Gastroesophageal sphincter (tissue), 4 donors: ENCODE measurements at places on chromosomes 1 and 21.

GRCh38 chr1:113947388-113948107 lies 18.4 kb downstream of the HIPK1 start:
- ATAC-seq: no peak

GRCh38 chr1:46444466-46444865 lies 45.2 kb upstream of the DMBX1 start:
- ATAC-seq: no peak

GRCh38 chr21:39153842-39154241 lies 29.4 kb downstream of the PSMG1 start:
- ATAC-seq: no peak

DNA sequence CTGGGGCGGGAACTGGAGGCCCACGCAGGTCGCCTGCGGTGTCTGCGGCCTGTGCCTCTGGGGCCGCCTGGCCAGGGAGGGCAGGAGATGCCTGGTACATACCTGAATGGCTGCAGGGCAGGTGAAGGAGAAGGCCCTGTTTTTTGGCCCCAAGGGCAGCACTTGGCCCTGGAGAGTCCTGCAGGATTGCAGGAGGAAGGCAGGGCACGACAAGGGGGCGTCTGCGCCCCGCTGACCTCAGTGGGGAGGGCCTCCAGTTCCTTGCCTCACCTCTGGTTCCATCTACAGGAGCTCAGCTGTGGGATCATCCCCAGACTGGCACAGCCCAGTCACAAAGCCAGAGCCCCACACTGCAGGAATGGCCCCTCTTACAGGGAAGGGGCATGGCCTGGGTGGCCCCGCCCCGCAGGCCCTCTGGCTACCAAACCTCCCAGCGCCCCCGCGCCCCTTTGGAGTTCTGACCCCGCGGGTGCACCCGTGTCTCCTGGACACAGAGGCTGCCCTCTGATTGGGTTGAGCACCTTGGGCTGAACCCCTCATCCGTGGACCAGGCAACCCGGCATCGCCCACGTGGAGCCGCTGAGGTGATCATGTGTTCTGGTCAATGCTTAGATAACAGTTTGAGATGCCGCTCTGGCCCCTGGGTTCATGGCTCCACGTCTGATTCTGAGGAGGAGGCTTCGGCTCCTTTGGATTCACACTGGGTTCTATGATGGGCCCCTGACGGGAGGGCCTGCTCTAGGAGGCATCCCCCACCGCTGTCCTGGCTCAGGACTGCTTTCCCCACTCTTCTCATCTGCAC lies 1.3 kb upstream of the PEX10 start:
- ATAC-seq: no peak

DNA sequence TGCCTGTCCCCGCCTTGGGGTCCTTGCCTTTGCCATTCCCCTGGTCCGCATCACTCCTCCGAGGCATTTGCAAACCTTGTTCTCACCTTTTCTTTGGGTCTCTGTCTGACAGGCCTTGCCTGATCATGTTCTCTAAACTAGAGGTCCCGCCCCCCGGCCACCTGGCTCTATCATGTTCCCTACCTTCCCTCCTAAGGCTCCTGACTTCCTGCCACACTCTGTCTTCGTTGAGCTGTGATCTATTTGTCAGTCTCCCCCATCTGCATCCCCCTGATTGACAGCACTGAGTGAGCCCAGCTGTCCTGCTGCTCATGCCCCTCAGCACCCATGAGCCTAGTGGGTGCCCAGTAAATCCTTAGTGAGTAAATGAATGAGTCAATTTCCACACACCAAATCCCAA lies 22.8 kb downstream of the ERG start:
- ATAC-seq: no peak

DNA sequence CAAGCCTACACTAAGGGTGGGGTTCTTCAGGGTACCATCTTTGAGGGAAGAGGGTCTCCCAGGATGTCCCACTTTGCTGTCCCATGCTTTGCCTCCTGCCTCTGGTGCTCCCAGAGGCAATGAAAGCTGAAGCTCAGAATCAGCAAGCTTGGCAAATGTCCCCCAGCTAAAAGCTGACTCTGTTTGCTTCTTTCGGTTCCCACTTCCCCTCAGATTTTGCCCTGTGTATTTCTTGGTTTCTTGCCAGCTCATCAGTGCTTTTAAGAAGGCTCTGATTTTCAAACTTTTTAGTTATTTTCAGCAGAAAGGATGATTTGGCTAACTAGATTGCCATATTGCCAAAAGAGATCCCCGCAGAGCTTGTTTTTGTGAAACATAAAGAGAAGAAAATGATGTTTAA lies 33.1 kb upstream of the COG2 start:
- no peak for ATAC-seq

DNA sequence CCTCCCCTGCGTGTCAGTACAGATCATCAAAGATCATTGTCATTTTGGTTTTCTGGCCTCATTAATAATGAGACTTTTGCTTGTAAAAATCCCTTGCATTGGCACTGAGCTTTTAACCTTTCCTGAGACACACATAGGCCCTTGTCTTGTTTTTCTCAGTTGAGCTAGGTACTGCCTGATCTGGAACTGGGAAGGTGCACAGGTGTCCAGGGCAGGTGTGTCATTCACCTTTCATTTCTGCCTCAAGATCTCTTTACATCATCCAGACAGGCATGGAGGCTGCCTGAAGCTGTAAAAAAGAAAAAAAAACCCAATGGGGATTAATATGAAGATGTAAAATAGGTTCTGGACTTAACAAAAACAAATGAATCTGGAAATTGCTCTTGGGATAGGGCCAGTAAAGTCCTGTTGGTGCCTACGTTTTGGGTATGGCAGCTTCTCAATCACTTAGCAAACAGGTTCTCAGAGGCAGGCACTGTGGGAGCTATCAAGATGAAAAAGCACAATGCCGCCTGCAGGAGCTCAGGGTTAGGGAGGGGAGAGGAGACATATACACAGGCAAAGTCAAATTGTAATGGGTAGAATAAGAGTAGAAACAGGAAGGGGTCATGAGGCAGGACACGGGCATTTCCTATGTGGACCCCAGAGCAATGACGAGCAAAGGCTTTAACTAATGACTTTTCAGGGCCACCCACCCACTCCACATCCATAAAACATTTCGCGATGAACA lies 1.0 kb upstream of the KCNC4 start:
- no peak for ATAC-seq

DNA sequence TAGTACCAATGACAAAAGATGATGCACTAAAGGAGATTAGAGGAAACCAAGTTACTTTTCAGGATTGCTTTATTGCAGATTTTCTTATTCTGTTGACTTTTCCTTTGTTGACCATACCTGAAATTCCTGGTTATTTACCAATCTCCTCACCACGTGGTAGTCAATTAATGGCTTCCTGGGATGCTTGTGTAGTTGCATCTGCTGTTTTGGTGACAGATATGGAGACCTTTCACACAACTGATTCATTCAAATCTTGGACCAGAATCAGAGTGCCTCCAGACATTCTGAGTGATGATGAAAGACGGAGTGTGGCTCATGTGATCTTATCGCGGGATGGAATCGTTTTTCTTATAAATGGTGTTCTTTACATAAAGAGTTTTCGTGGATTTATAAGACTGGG lies 91.3 kb downstream of the CATSPERE start:
- no peak for ATAC-seq

GRCh38 chr1:59195151-59195550 lies 101.7 kb upstream of the FGGY start:
- ATAC-seq: no peak

DNA sequence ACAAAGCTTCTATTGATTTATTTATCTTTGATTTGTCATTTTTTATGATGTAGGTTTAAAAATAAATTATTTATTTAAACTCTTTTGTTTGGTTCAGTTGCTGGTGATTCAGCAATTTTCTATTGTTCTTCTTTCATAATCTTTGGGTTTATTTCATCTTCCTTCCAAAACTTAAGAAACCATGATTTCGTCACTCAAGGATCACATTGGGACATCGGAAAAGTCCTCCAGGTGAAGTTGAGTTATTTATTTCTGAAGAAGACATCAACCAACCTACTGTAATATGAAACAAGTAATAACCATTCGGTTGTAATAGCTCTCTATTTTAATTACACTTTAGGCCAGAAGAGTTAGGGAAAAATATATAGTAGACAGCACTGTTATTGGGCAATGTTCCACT lies 23.0 kb upstream of the WLS start:
- ATAC-seq: no peak

DNA sequence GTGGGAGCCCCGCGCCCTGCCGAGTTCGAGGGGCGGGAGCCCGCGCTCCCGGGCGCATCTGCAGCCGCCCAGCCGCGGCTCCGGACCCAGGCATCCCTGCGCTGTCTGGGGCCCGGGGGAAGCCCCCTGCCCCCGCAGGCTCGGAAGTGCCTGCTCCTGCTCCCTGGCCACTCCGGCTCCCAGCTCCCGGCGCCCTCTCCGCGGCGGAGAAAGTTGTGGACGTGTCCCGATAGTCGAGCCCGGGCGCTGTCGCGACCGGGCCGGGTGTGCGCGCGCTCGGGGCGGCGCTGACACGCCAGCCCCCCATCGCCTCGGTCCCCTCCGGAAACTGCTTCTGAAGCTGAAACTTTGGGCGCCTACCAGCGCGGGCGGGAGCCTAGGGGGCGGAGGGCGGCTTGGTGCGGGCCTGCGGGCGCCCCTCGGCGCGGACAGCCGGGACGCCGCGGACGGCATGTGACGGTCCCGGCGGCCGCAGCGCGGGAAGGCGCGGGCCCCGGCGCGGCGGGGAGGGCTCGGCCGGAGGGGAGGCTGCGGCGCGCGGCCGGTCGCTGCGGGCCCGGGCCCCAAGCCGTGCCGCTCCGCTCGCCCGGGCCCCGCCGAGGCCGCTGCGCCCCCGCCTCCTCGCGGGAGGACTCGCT lies 515 bp downstream of the MAN1C1 start:
- peak; percentile 6 for ATAC-seq

DNA sequence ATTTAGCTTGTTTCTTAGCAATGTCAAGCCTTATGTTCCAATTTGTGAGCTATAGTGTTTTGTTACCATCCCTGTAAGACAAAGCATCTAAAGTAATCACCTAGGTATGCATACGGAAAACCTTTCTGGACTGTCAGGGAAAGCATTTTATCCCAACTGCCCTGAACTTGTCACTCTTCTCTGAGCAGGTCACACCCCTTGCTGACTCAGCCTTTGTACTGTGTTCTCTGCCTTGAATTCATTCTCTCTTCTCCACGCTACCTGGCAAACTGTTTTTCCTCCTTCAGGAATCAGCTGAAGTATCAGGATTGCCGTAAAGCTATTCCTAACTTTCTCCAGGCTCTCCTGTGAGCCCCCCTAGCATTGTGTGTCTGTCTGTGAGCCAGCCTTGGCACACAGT lies 54.2 kb downstream of the PBX1 start:
- ATAC-seq: no peak

GRCh38 chr1:197303463-197303862 lies 35.4 kb downstream of the CRB1 start:
- no peak for ATAC-seq

DNA sequence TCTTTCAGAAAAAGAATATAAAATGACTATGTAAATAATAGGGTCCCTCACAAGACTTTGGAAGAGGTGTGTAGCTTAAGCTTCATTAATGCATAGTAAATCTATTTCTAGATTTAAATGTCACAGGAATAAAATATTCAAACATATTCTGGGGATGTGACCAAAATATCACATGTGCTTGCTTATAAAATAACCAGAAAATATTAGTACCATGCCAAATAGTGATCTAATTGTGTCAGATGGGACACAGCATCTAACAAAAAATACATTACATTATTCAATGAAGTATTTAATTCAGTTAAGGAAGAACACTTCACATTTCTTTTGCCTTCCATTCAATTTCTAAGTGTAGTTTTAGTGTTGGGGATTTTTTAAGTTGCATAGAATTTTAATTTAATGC lies 179.5 kb downstream of the LRRC40 start:
- no peak for ATAC-seq

DNA sequence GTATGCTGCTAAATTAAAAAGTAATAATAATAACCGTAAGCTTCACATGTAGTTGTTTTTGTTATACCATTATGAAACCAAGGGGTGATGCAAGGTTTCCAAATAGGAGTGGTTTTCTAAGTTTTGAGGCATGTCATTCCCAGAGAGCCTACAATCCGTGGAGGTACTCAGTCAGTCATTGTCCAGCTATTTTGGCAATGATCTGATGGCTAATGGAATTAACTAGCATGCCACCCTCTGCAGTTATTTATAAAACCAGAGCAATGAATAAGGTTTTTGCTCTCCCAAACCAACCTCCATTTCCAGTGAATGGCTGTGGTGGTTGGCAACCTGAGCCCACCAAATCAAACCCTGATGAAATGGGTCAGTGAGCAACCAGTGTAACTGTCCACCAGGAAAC lies 106.4 kb downstream of the TBX15 start:
- ATAC-seq: no peak

DNA sequence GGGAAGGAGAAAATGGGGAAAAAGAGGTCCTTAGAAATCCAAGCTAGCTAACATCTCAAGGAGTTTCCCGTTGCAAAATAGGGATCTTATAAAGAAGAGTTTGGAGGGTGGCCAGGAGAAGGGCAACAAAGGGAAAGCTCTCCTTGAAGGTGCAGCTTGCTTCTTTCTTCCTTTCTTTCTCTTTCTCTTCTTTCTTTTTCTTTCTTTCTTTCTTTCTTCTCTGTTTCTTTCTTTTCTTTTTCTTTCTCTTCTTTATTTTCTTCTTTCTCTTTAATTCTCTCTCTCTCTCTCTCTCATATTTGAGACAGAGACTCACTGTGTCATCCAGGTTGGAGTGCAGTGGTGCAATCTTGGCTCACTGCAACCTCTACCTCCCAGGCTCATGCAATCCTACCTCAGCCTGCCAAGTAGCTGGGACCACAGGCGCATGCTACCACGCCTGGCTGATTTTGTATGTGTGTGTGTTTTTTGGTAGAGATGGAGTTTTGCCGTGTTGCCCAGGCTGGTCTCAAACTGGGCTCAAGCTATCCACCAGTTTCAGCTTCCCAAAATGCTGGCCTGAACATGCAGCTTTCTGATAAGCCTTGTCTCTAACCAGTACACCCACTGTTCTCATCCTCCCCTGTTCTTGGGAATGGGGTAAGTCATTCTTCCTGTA lies 44.4 kb downstream of the RNF11 start:
- ATAC-seq: no peak

- no peak for ATAC-seq
Measured at GRCh38 chr1:17913326-17914115, 158.4 kb downstream of the ACTL8 start.

DNA sequence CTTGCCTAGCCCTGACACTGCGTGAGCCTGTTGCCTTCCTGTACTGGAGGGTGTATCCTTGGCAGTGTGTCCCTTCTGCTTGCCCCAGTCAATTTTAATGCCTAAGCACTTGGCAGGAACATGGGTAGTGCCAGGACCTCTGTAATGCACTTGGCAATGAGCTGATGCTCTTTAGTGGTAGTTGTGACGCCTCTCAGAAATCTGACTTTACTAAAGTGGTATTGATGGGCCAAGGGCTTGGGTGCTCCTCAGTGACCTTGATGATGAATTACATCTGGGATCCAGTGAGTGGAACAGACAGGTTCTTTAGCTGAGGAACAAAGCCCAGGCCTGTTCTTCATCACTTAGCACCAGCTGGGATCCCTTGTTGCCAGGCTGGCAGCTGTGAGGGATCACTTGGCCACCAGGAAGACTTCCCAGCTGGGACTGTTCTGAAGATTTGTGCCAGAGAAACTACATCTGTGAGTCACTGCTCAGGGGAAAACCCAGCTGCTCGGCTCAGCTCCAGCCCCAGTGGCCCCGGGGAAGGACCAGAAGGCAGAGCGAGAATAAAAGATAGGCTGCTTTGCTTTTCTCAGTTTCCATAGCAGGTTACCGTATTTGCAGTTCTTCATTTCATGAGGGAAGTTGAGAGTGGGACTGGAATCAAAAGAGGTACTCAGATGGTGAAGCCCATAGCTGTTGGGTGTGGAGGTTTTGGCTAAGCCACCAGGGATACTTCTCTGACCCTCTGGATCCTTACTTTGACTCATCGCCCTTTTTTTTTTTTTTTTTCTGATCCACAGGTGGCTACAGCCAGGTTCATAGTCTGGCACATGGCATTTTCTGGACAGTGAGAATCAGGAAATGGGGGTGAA lies 28.5 kb upstream of the KCNA2 start:
- peak; percentile 91 for ATAC-seq

GRCh38 chr1:172269644-172270043 lies 150.8 kb upstream of the C1orf105 start:
- no peak for ATAC-seq
